Fibroblast of skin of right biceps (primary cell): ENCODE measurements at places on chromosomes 11 and 22.
A peak's percentile ranks its signal among the peaks of the same experiment; 100 is the strongest.

GRCh38 chr11:34405079-34405858 lies 33.5 kb upstream of the CAT start:
- DNase-seq, result peak; percentile 66

DNA sequence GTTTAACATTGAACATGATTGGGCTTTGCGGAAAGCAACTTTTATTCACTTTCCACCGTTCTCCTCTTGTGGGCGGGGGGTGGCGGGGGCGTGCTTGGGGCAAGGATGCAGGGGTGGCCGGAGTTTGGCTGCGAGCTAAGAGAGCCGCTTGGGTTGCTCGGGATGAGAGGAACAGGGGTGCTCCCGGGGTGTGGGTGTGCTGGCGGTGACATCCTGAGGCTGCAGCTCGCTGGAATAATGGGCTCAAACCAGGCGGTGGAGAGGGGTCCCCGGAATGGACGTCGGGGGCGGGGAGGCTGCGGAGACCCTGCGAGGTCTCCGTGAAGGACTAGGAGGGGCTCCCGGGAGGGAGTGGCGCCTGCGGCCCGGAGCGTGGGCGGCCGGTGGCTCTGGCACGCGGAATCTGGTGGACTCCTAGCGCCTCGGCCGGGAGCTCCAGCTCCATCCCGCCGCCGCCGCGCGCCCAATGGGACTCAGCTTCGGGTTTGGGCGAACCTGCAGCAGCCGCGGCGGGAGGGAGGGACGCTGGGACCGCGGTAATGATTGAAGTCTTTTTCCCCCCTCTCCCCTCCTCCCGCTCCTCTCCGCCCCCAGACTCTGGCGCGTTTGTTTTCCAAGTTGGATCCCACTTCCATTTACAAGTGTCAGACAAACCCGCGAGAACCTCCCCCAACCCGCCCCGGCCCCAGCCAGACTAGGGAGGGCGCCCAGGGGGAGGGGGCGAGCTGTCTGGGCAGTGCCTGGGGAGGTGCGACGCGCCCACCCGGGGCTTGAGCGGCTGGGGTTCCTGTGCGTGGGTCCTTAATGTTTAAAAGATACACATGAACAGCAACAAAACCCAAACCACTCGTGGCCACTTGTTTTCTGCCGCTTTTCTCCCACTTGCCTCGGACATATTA lies 2.0 kb downstream of the FAT3 start:
- peak; percentile 35 for DNase-seq

DNA sequence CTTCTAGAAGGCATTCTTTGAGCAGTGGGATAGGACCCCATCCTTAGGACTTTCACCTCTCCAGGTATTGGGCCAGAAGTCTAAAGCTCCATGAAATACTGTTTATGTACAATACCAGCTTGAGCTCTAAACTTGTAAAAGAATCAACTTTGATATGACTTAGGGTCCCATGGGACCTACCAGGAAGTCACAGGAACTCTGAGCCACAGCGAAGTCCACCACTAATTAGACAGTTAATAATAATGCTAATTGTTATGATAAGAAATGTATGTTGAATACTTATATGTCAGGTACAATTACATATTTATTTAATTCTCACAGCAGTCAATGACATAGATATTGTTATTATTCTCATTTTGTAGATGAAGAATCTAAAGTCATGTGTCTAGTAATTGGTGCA lies 35.3 kb downstream of the STIM1 start:
- DNase-seq, result no peak

DNA sequence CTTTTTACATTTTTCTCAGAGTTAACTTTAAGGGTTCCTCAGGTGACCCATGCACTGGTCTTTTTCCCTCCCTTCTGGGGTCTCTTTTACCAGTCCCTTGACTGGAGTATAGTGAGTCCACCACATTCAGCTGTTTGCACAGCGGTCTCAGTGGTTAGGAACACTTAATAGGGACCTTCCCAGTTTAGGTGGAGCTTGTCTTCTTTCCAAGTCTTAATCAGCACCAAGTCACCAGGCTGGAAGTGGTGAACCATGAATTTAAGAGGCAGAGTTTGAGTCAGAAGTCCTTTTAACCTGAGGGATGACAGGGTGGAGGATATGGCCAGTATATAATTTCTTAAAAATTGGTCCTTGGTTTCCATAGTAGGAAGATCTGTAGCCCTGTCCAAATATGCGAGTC lies 349.7 kb upstream of the MPPED2 start:
- peak; percentile 38 for DNase-seq

GRCh38 chr11:84390441-84391078 lies 1104.4 kb upstream of the CCDC90B start:
- DNase-seq, result peak; percentile 22
